ENCODE measurements at places on chromosomes 13 and 19. TPM values are rescaled to one million over a fixed set of nuclear protein-coding genes. Genes with fewer than 3 reads are reported as not detected.
A peak's percentile ranks its signal among the peaks of the same experiment; 100 is the strongest.

The SMAD9 gene
- 1.2 TPM for total RNA-seq

DNA sequence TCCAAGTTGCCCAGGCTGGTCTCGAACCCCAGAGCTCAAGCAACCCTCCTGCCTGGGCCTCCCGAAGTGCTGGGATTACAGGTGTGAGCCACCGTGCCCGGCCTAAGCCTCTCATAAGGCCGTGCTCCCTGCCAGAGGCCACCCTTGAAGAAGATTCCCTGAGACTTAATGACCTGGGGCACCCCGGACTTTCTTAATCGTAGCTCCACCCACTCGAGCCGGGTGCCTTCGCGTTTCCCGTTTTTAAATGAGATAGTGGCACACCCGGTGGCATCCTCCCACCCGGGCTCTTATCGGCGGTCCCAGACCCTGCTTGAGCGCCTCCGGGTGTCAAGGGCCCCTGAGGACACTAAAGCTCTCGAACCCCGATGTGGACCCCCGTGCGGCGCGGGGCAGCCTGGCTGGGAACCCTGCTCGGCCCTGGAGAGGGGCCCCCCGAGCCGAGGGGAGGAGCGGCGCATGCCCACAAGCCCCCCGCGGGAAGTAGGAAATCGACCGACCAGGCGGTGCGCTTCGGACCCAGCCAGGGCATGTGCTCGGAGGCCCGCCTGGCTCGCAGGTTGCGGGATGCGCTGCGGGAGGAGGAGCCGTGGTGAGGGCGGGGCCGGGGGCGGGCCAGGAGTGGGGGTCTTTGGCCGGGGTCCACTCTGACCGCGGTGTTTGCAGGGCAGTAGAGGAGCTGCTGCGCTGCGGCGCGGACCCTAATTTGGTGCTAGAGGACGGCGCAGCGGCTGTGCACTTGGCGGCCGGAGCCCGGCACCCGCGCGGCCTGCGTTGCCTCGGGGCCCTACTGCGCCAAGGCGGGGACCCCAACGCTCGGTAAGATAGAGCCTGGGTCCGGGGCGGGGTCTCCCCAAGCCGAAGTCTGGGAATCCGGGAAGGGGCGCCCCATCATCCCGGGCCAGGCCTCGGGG, at the start of gene ANKLE1:
ANKLE1 (plus strand) TSS at position 511 of the 914 bp plus-strand sequence; CDS start at position 531, 20 bp downstream.
- no peak within 1 kb of the TSS for H3K27ac ChIP-seq
- H3K27me3 ChIP-seq: no peaks in the 10 kb centered on the region

The CEACAM19 gene
- 4.9 TPM for total RNA-seq

The SLC25A41 gene
- total RNA-seq: 0.60 TPM

The MLLT1 gene
- 24.0 TPM for total RNA-seq

DNA sequence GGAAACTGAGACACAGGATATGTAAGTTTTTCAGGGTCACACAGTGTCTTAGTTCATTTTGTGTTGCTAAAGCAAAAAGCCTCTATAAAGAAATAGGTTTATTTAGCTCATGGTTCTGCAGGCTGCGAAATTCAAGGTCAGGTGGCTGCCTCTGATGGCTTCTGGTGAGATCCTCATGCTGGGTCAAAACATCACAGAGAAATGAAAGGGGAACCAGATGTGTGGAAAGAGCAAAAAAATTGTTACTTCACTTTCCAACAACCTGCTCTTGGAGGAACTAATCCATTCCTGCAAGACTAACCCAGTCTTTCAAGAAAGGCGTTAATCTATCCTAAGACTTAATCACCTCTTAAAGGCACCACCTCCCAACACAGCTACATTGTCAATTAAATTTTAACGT, 64.2 kb upstream of the UBL3 start:
- H3K4me3 ChIP-seq: no peak overlapping the region
- no peak overlapping the region for H3K27ac ChIP-seq
- H3K27me3 ChIP-seq: no peaks in the 10 kb centered on the region
- DNase-seq: no peak

GRCh38 chr19:24081056-24081455, 5.9 kb upstream of the ZNF254 start:
- H3K27ac ChIP-seq: no peak overlapping the region
- no peaks in the 10 kb centered on the region for H3K4me1 ChIP-seq
- H3K36me3 ChIP-seq: no peaks in the 10 kb centered on the region
- no peak for DNase-seq

- H3K36me3 ChIP-seq: no peaks in the 10 kb centered on the region
- H3K4me3 ChIP-seq: no peak overlapping the region
- no peaks in the 10 kb centered on the region for H3K4me1 ChIP-seq
- no peak for DNase-seq
- no peaks in the 10 kb centered on the region for H3K27me3 ChIP-seq
- H3K27ac ChIP-seq: no peak overlapping the region
Observed at GRCh38 chr19:5911366-5911765, 2.7 kb upstream of the CAPS start.

DNA sequence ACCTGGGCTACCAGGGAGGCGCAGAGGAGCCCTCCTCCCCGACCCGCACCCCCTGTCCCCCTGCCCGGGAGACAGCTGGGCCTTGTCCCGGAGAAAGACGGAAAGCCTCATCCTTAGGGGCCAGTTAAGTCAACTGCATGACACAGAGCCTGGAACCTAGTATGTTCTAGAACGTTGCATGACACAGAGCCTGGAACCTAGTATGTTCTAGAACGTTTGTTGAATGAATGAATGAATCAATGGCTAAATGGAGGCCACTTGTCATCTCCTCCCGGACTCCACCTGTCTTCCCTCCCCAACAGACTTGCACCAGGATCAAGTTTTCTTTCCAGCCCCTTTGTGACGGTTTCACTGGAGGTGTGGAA, 706 bp downstream of the SERP2 start:
- H3K4me1 ChIP-seq: peaks cover 10% of the 10 kb centered on the region
- H3K36me3 ChIP-seq: no peaks in the 10 kb centered on the region
- no peak for DNase-seq
- H3K4me3 ChIP-seq: peak overlapping the region; percentile 67
- peak overlapping the region; percentile 47 for H3K27ac ChIP-seq
- H3K27me3 ChIP-seq: no peaks in the 10 kb centered on the region

DNA sequence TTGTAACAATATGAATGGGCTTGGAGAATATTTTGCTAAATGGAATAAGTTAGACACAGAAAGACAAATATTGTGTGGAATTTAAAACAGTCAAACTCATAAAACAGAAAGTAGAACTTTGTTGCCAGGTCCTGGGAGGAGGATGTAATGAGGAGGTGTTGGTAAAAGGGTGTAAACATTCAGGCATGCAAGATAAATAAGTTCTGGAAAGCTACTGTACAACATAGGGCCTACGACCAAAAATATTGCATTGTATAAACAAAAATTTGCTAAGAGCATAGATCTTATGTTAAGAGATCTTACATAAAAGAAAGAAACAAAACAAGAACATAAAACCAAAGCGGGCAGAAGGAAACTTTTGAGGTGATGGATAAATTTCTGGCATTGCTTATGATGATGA, 1907.8 kb upstream of the PCDH20 start:
- no peak overlapping the region for H3K4me3 ChIP-seq
- DNase-seq: no peak
- no peaks in the 10 kb centered on the region for H3K27me3 ChIP-seq

GRCh38 chr19:33774751-33775150, 21.9 kb upstream of the KCTD15 start:
- no peaks in the 10 kb centered on the region for H3K4me1 ChIP-seq
- H3K27me3 ChIP-seq: no peaks in the 10 kb centered on the region
- DNase-seq: no peak
- H3K27ac ChIP-seq: no peak overlapping the region

Data from right lobe of liver (tissue), 6 donors.